ENCODE measurements at places on chromosomes 5 and 9.
A peak's percentile ranks its signal among the peaks of the same experiment; 100 is the strongest.

DNA sequence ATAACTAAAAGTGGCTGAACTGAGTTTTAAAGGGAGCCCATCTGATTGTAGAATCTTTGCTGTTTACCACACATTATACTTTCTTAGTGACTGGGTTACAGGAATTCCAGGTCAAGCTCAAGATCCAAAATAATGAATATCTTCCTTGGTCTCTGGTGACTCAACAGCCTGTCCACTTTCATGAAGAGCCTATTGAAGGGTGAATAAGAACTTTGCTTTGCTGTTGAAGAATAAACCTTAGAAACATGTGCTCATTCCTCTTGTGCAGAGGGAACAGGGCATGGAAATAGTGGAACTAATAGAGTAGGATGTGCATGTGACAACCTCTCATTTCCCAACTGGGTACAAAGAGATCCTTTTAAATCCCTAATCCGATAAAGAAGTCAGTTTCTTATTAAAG lies 21.4 kb downstream of the ALDH1A1 start:
- DNase-seq, result no peak

DNA sequence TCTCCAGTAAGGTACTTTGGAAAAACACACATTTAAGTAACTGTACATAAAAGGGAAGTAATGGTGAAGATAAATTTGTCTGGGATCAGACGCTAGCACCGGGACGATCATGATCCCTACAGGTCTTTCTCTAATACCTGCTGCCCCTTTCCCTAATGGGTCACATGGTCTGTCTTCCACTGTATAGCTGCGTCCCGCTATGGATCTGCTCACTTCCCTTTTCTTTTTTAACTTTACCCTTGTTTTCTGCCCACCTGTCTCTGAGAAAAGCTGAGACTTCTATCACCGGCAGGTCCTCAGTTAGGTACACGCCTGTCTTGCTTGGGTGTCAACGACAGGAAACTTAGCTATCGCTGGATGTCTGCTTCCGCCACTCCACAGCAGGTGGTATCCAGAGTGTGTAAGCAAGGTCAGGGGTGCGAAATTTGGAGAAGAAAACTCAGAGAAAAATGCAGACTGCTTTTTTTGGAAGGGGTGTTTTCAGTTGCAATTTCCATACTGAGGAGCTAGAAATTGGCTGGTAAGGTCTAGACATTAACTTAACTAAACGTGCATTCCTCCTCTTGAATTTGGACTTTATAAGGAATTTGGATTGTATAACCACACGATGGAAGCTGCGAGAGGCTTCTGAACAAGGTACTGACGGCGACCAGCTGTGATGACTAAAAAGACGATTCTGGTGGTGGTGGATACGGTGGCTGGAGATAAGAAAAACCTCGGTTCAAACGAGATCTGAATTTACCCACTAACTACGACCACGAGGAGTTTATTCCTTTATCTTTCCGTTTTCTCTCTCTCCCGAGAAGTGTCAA lies 1.1 kb upstream of the ICE1 start:
- no peak for DNase-seq

DNA sequence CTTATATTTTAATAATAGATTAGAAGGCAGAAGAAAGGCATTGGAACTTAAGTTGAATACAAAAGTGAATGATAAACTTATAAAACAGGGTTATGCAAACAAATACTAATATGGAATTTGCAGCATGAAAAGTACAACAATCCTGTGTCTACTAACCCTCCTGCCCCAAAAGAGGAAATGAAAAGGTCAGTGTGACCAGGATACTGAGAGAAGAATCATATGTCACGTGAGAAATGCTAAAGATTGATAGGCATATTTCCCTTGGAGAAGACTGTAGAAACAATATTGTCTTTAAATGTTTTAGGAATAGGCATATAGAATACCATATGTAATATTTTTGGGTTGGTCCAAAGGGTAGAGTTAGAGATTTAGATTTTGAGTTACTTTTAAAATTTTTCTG lies 3.8 kb downstream of the WDR36 start:
- no peak for DNase-seq

- no peak for DNase-seq
Measured at GRCh38 chr5:103561685-103562452, 720 bp downstream of the NUDT12 start.

GRCh38 chr5:21831145-21831787 lies 1021.9 kb downstream of the CDH12 start:
- no peak for DNase-seq

- peak; percentile 73 for DNase-seq
Measured at GRCh38 chr5:151205411-151205810, 18.5 kb downstream of the CCDC69 start.

DNA sequence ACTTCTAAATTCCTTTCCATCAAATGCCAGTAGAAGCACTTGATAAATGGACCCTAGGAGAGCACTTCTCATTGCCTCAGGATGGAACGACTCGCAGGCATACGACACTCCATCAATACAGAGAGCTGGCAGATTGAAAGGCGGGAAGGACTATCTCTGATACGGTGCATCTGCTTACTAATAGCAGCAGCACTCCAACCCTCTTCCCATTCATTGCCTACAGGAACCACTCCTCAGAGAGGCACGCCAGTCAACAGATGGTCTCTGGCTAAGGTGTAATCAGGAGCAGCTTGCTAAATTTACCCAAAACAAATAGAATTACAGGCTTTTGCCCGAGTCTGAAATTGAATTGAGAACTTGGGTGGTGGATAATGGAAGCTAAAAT lies 168.1 kb downstream of the EFNA5 start:
- no peak for DNase-seq

DNA sequence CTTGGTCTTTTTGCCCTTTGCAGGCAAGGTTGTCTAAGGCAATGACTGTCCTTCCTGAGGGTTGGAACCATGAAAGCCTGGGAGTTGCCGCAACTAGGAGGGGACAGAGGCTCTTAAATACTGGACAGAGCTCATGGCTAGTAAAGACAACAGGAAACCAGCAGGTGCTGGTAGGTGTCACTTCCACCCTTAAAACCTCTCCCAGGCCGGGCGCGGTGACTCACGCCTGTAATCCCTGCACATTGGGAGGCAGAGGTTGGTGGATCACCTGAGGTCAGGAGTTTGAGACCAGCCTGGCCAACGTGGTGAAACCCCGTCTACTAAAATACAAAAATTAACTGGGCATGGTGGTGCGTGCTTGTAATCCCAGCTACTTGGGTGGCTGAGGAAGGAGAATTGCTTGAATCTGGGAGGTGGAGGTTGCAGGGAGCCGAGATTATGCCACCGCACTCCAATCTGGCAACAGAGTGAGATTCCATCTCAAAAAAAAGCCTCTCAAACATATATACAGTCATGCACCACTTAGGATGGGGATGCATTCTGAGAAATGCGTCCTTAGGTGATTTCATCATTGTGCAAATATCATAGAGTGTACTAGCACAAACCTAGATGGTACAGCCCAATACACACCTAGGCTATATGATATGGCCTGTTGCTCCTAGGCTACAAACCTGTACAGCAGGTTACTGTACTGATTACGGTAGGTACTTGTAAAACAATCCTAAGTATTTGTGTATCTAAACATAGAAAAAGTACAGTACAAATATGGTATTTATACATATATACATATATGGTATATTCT lies 102.7 kb downstream of the HSPA4 start:
- peak; percentile 68 for DNase-seq

DNA sequence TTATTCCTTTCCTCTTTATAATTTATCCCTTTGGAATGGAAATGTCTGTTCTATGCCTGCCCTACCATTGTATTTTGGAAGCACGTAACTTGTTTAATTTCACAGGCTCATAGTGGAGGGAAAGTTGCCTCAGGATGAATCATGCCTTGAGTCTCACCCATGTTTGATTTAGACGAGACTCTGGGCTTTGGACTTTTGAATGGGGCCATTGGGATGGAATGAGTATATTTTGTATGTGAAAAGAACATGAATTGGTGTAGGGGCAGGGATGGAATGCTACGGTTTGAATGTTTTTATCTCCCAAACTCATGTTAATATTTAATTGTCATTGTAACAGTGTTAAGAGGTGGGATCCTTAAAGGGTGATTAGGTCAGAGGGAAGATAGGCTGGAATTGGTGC lies 10.3 kb downstream of the FBXW5 start:
- no peak for DNase-seq

DNA sequence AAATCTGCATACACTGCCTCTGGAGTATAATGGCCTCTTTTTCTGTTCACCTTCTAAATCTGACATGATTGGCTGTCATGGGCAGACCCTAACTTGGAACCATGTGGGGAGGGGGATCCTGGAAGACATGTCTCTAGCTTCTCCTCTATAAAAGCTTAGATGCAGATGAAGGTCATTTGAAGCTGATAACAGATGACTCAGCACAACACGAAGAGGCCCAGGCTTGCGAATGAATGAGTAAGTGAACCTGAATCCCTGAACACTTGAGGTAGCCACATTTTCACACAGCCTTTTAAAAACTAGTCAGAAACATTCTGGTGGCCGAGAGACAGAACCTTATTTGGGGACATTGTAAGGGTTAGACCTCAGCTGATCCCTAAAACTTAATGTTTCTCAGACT lies 282.6 kb downstream of the ELAVL2 start:
- no peak for DNase-seq

GRCh38 chr9:1612886-1613285 lies 402.3 kb upstream of the SMARCA2 start:
- no peak for DNase-seq

- DNase-seq, result no peak
Measured at GRCh38 chr9:13690595-13690994, 411.1 kb upstream of the MPDZ start.

DNA sequence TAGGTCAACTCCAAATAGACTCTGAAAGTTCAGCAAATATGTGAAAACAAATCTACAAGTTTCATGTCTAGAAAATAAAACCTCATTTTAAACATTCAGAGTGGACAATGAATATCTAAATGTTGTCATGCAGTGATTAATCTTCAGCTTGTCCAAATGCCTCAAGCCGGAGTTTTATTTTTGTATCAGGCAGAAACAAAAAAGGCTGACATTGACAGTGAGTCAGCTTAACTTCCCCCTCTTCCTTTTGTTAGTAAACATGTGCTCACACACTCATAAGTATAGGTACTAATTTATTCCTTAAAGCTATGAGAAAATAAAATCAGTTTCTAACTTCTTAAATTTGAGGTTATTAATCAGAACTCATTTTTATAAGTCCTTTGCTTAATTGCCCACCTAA lies 467.9 kb upstream of the DAB2 start:
- no peak for DNase-seq

- DNase-seq, result no peak
Measured at GRCh38 chr5:36253575-36253974, 11.8 kb upstream of the NADK2 start.

- no peak for DNase-seq
Measured at GRCh38 chr9:84379740-84380139, 39.2 kb upstream of the SLC28A3 start.

- DNase-seq, result peak; percentile 73
Measured at GRCh38 chr5:392431-392988, 50.5 kb upstream of the EXOC3 start.

DNA sequence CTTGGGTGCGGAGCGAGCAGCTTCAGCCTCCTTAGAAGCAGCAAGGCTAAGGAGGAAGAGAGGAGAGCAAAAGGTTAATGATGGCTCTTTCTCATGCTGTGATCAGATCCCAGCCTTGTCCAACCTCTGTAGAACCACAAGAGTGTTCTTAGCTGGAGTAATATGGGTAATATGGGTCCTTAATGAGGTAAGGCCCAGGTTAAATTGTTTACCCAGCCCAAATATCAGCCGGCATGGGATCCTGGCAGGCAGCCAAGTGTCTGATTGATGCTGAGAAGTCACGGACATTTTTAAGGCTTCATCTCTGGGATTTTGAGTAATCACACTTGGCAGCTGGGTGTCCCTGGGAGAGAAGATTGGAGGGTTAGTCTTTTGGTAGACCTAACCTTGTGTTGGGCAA lies 32.3 kb downstream of the GLRA1 start:
- DNase-seq, result no peak

DNA sequence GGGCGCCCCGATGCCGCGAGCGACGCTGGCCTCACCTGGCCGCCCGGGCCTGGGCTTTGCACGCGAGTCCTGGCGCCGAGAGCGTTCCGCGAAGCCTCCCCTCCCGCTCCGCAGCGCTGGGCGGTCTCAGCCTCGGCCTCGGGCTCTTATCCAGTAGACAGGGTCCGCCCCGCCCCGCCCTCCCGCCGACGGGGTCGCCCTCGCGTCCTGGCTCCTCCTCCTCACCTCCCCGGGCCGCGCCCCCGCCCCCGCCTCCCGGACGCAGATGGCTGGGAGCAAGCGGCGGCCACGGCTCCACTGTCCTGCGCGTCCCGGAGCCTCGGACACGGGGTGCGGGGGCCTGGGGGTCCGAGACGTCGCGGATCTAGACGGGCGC lies at the start of gene SLC6A3:
TSS of gene SLC6A3 (minus strand) at position 128 of the 376 bp plus-strand sequence. CDS start 2,243 bp downstream, outside the sequence.
- no peak for DNase-seq

GRCh38 chr5:17802256-17802655 lies 168.0 kb downstream of the TAF11L14 start:
- DNase-seq, result no peak

DNA sequence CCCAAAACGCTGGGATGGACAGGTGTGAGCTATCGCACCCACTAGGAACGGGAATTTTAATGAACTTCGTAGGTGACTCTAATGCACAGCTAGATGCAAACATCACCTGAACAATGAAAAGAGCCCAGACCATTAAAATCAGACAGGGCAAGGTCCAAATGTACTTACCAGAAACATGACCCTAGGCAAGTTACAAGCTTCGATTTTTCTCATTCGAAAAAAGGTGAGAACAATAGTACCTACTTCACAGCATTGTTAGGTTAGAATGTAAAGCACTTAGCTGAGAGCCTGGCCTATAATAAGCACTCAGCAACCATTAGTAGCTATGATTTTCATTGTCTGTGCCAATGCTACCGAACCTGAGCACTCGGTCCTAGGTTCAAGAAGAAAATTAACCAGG lies 5.8 kb upstream of the KLHL3 start:
- no peak for DNase-seq

DNA sequence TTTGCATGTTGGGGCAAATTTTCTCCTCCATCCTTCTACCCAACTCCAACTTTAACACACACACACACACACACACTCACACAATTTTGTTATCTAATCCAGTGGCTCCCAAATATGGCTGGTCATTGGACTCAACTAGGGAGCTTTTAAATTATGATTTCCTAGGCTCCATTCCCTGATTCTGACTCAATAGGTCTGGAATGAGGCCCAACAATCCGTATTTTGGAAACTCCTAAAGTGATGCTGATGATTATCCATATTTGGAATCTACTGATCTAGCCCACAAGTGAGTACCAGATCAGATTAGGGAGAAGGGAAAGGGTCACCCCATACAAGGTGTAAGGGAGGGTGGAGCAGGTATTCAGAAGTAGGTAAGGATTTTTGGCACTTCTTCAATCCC lies 309.7 kb downstream of the TLE1 start:
- no peak for DNase-seq

Measured in osteocyte (in vitro differentiated cells).